ENCODE measurements at places on chromosomes 2 and 18.

DNA sequence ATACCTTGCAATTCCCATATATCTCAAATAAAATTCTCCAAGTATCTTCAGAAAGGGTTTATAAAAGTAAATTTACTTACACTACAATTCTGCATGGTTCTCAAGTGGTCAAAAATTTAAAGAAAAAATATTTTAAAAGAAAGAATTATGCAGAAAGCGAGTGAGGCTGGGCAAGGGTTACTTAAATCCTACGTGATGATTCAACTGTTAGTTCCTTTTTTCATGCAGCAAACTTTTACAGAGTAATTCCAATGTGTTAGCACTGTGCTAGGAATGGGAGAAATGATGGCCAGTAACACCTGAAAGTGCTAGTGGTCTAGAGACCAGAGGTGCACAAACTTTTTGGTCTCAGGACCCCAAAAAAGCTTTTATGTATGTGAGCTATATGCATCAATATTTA, 133.4 kb downstream of the ATAD2B start:
- DNase-seq = no peak

- DNase-seq = no peak
These were observed 203.5 kb downstream of the CTIF start for GRCh38 chr18:48742304-48742703.

DNA sequence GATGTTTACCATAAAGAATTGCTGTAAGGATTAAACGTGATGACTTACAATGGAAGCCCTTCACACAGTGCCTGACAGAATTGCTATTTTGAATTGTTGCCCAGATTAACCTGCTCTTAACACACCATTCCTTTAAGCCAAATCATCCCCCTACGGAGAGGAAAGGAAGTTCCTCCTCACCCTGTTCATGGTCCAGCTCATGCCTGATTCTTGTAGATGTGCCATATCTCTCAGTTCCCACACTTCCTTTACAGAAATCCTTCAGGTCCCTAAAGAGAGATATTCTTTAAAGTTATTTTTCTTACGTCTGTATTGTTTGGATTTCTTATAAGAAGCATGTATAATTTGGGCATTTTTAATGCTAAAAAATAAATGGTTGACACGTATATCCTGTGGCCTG, 127.5 kb upstream of the DAPL1 start:
- no peak for DNase-seq

- DNase-seq = no peak
These were observed 4.2 kb upstream of the SCN3A start for GRCh38 chr2:165208094-165208493.
